ENCODE measurements at places on chromosomes 16 and 17.

- no peak for DNase-seq
These were observed 76.9 kb upstream of the ZFHX3 start for GRCh38 chr16:73124665-73125375.

- no peak for DNase-seq
These were observed 405.1 kb downstream of the TOX3 start for GRCh38 chr16:52141871-52142270.

DNA sequence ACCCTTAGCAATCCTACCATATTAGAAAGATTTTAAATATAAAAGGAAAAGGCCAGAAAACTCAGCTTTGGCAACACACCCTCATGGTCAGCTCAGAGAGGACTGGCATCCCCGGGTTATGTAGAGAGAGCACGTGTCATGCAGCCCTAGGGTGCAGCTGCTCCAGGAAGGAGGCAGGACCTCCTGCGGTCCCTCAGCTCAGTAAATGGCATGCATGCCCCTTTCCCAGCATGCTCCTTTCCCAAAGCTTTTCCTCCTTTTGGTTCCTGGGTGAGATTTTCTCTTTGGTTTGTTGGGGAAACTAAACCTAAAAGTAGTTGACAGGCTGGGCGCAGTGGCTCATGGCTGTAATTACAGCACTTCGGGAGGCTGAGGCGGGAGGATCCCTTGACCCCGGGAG is 3.9 kb downstream of the GAN start:
- DNase-seq: no peak

GRCh38 chr17:44363613-44364159 is at the start of gene FAM171A2:
Gene FAM171A2 (minus strand): TSS chr17:44363853. CDS start chr17:44363714, 139 bp downstream.
- DNase-seq: peak; percentile 66

DNA sequence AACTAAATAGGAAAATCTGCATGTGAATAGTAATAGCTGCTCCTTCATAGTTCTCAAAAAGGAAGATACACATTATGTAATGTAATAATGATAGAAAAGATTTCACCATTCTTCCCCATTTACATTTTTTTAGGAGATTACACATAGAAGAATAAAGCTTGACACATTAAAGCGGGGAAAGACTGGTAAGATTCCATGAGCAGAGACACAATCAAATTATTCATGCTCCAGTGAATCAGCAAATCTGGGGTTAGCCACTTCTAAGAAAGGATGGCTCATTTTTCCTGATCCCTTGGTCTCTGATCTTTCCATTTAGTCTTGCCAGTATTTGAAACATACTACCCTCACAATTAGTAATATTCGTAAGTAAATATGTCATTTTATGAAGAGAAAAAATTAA is 81.9 kb downstream of the CA4 start:
- DNase-seq: no peak

DNA sequence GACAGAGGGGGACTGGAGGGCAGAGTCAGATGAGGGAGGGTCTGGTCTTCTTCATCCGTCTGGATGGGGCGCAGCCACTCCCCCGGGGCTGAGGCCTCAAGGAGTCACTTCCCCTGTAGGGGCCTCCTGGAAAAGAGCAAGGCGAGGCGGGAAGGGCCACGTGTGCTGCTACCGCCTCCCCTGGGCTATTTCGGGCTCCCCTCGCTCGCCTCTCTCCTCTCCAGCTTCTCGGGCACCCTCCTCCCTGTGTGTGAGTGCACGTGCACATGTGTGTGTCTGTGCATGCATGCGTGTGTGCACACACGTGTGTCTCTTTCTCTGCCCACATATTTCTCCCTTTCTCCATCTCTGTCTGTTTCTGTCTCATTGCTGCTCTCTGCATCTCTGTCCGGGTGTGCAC is 10.1 kb downstream of the GSG1L start:
- DNase-seq: no peak

DNA sequence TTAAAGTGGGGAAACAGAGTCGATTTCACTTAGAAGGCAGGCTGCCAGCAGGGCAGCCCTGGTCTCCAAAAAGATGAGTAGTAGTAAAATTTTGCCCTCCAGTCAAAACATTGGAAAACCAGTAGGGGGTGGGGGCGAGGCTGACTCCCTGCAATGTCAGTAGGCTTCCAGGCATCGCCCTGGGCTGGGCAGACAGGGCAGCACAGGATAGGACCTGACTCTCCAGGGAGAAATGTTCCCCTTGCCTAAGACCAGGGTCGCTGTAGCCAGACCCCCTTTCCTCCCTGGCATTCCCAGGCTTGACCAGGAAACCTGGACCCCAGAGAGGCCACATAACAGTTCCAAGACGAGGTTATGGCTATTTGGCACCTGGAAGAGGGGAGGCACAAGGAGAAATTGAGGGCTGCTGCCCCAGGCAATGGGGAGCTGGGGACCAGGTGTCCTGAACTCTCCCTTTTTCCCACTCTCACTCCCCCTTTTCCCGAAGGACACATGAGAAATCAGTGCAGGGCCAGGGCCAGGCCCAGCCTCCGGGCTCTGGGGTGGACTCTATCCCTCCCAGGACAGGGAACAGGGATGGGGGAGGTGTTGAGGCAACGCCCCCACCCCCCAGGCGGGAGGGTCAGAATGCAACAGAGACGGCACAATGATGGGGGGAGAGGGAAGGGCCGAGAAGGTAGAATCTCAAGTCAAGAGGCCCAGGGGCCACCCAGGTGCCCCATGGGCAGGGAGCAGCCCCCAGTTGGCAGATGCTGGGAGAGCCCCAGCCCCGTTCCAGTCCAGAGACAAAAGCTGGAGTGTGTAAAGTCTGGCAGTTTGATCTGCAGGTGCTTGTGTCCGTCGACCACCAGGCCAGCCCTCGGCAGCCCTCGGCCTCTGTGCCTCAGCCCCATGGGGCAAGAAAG is 4.5 kb upstream of the SAMD14 start:
- no peak for DNase-seq

GRCh38 chr17:2482218-2482617 is 29.5 kb downstream of the METTL16 start:
- DNase-seq: no peak

GRCh38 chr17:7437950-7438614 is 1.2 kb upstream of the FGF11 start:
- peak; percentile 37 for DNase-seq

DNA sequence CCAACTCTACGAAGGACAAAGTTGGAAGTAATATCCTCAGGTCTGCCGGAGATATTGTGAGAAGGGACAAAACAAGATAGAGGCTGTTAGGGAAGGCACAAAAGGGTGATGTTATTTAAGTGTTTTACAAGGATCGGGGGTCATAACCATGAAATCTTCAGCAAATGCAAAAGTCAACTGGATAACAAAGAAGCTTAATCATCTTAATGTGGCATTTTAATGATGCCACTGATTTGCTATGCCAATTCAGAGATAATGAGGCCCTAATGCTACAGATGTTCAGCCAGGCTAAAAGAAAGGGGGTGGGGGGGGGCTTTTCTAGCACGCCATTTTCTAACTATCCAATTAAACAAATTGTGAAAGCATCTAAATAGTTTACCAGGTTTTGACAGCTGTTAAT is 63.1 kb downstream of the IKZF3 start:
- DNase-seq: no peak

DNA sequence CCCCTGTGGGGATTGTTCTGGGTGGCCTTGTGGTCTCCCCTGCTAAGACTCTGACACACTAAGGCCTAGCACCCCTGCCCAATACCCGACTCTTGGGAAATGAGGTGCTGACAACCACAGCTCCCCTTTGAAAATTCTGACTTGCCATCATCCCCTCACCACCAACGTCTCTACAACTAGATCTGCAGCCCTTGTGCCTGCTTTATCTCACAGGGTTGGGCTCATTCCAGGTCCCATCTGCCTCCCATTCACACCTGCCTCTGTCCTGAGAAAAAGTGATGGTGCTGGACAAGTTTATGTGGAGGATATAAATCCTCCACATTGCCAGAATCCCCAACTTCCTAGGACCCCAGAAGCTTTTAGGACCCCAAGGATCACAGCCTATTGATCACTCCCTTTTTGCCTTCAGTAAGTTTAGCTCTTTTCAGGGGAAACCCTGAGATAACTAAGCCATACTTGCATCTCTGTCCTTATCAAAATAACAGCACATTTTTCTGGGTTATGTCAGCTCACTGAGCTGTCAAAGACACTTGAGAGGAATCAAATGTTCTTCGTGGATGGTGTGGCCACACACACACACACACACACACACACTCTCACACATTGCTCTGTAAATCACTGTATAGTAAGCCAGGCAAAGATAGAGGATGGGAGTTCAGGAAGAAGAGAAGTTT is 136.8 kb upstream of the CES5A start:
- DNase-seq: no peak

- DNase-seq: no peak
These were observed 185.5 kb upstream of the SOX9 start for GRCh38 chr17:71935341-71935740.

DNA sequence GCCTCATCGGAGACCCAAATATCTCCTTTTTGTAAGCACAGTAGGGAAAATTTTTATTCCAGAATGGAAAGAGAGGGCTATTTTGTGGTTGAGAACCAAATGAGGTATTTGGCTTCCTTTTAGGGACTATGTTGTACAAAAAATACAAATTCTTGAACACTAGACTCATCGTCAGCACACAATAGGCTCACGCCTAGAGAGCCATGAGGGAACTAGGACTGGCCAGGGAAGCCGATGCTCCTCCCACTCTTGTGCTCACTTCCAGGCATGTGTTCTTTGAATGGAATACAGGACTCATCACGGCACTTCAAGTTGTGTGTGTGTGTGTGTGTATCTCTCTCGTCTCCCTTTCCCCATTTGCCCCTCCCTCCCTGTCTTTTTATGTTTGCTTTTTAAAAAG is 17.8 kb upstream of the BLMH start:
- DNase-seq: no peak

DNA sequence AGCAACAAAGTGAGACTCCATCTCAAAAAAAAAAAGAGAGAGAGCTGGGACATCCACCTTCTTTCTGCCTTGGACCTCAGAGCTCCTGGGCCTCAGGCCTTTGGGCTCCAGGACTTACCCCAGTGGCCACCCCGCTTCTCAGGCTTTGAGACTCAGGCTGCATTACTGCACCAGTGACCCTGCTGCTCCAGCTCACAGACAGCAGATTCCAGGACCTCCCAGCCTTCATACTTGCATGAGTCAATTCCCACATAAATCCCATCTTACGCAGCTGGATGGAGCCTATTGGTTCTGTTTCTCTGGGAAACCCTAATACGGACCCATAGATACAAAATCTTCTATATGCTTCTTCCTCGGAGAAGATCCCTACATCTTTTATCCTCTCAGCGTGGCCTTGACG is 2.1 kb upstream of the CEP295NL start:
- no peak for DNase-seq

DNA sequence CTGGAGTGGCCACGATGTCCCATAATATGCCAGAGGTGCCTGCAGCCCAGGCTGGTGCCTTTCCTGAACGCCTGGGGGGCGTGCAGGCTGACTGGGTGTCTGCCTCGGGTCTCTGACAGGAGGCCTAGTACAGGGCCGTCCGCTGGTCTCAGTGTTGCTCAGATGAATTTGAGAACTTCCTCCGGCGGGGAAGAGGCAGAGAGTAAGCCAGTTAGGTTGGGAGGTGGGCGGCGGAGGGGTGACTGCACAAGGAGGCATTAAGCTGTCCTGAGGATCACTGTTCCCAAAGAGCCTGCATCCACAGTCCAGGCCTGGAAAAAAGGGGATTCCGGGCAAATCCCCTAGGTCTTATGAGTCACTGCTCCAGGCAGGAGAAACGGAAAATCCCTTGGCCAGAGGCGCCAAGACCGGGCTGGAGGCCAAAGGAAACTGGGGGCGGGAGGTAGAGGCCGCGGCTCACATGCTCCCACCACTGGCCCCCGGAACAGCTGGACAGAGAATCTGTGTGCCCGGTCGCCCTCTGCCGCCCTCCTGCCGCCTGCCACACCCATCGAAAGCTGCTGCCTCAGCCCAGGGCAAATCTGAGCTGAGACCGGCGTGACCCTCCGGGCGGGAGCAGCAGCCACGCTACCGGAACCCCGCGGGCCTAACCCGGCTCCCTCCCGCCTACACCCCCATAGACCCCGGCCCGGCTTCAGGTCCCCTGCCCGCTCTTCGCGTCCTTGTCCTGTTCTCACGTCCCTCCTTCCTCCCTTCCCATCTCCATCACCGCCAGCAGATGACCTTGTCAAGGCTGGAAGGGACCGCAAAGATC is 1.2 kb downstream of the TRIM47 start:
- DNase-seq: no peak

GRCh38 chr16:88478889-88479792 is 26.1 kb downstream of the ZFPM1 start:
- DNase-seq: no peak

GRCh38 chr16:66928702-66929388 is 3.5 kb upstream of the RRAD start:
- DNase-seq: peak; percentile 27

DNA sequence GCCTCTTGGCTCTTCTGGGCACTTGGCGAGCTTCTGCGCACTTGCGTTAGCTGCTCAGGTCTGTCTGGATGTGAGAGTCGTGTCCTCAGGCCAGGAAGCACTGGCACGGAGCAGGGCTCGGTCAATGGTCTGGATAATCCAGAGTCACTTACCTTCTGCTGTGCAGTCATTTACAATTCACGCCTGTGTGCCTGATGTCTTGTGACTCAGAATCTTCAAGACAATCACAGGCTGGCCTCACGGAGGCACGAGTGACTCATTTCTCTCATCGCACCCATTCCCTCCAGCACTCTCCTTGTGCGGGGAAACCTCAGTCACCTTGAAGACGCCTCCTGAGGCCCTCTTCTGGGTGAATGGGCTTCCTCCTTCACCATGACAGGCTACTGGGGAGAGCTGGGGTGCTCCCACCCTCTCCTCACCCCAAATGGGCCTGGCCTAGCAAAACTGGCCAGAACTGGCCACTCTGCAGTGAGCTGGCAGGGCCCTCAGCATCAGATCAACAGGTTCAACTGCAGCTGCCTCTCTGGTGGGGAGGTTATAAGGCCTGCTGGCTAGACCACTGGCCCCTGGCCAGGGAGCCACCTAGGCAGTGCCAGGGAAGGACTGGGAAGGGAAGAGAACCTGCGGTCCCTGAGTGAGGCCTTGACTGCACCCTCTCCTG is 1.9 kb upstream of the CAPN15 start:
- peak; percentile 84 for DNase-seq

- DNase-seq: no peak
These were observed 239.8 kb upstream of the SALL1 start for GRCh38 chr16:51390877-51391276.

- DNase-seq: peak; percentile 45
These were observed 6.3 kb downstream of the LMF1 start for GRCh38 chr16:964356-965035.

DNA sequence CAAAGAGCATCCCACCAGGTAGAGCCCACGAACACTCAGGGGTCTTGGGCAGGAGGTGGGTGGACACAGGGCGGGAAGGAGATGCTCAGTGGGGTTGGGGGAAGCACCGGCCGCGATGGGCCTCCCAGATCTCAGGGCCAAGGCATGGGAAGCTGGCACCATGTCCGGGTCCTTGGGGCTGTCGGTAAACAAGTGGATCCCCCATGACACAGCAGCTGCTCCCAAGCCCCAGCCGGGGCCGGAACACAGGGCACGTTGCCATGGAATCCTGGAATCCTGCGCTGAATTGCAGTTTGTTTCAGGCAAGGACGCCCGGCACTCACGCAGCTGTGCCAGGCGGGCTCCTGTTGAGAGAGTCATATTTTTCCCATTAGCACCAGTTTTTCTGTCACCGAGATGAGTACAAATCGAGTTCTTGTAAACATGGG is 23.0 kb upstream of the CHMP6 start:
- DNase-seq: no peak

- no peak for DNase-seq
These were observed 2.6 kb downstream of the KIFC3 start for GRCh38 chr16:57799600-57800199.

- DNase-seq: no peak
These were observed 11.5 kb upstream of the TMEM132E start for GRCh38 chr17:34567691-34568465.
